ENCODE measurements at places on chromosomes 3 and 15.
A peak's percentile ranks its signal among the peaks of the same experiment; 100 is the strongest.

- no peak for DNase-seq
Observed at GRCh38 chr3:127452321-127452821, 138.2 kb downstream of the TPRA1 start.

DNA sequence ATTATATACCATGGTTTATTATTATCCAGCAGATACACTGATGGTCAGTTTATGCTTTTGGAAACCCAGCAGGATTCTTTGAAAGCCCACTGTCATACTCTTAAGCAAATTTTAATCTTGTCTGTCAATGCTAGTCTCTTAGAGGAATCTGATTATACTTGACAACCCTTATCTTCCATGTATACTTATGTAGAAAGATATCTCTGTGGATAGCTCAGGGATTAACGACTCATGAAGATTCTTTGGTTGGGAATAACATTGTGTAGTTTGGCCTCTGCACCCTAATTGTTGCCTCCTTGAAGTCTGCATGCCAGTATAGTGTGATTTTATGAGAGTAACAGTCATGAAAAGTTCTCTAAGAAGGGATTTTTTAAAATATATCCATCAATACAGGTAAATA lies 33.0 kb downstream of the FILIP1L start:
- DNase-seq, result no peak

GRCh38 chr15:93929375-93930094 lies 301.8 kb upstream of the MCTP2 start:
- DNase-seq, result no peak

- no peak for DNase-seq
Observed at GRCh38 chr3:17602126-17602525, 140.3 kb downstream of the TBC1D5 start.

DNA sequence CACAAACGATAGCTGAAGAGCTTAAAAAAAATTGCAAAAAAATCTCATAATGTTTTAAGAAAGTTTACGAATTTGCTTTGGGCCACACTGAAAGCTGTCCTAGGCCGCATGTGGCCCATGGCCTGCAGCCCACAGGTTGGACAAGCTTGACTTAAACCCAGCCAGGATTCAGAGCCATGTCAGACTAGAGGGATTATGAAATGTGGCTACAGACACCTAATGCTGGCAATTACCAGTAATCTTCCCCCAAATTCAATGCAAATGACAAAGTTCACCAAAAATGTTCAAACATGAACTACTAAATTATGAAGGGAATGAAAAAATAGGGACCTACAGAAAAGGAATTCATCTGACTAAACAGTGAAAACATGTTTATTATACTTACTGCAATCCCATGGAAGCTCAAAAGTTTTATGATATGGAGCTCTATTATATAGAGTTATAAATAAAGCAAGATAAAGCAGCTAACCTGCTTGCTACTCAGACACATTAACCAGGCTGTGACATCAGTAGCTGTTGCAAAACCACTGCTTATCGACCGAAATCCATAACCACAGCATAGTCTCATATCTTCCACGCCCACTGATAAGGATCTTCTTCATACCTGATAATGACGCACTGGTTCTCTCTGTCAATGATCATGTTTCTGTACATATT lies 49.2 kb downstream of the LDHAL6B start:
- DNase-seq, result no peak

DNA sequence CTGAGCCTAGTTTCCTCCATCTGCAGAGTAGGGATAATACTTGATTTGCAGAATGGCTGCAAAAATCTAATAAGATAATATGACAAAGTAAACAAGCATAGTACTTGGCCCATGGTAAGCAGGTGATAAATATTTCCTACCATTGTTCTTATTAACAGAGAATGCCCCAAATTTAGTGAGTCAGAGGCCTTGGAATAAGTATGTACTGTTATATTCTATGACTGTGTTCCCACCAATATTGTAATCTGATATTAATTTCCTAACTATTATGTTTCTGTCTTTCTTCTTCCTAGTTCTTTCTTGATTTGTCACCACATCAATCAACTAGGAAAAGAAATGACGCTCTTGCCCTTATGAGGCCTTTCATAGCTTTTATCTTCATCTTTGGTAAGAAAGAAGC lies 178.4 kb upstream of the SLC2A2 start:
- DNase-seq, result no peak

GRCh38 chr15:63255489-63255990 lies 21.9 kb upstream of the APH1B start:
- no peak for DNase-seq

GRCh38 chr3:171556574-171557145 lies 96.5 kb upstream of the TNIK start:
- DNase-seq, result no peak

- DNase-seq, result no peak
Observed at GRCh38 chr3:115156046-115156654, 9.1 kb upstream of the ZBTB20 start.

DNA sequence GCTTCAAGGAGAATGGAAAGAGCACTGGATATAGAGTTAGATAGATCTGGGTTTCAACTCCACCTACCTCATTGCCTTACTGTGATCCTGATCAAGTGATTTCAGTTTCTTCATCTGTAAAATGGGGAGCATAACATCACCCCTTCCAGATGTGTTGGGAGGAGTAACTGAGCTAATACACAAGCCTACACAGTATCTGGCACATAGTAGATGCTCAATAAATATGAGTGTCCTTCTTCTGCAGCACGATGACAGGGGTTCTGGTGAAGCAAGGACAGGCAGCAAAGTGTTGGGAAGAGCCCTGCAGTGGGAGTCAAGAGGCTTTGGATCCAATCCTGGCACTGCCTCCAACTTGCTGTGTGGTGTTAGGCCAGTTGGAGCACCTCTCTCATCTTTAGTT lies 270.0 kb downstream of the UACA start:
- no peak for DNase-seq

GRCh38 chr3:112512320-112512719 lies 13.0 kb upstream of the BTLA start:
- DNase-seq, result no peak

GRCh38 chr3:70871909-70872656 lies 559.6 kb upstream of the MDFIC2 start:
- no peak for DNase-seq

GRCh38 chr3:170553788-170554757 lies 31.8 kb downstream of the SLC7A14 start:
- DNase-seq, result no peak

- DNase-seq, result no peak
Observed at GRCh38 chr3:9914559-9915253, 2.2 kb upstream of the IL17RC start.

DNA sequence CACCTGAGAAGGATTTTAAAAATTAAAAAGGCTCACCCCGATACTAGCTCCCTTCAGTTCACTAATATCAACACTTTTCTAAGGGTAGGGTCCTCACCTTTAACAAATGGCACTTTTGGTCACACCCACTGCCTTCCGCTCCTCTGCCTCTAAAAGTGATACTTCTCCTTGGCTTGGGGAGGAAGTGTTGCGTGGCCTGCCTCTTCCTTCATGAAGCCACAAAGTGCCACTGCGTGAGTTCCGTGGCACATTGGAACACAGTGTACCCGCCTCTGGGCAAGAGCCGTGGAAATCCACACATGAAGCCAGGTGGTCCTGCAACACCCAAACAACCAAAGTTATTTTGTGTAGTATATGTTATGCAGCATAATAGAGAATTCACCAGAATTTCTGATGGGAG lies 3.9 kb downstream of the B4GALT4 start:
- DNase-seq, result no peak

GRCh38 chr3:28791713-28792255 lies 443.2 kb upstream of the AZI2 start:
- DNase-seq, result no peak

- no peak for DNase-seq
Observed at GRCh38 chr3:14957925-14958324, 10.5 kb downstream of the NR2C2 start.

- DNase-seq, result no peak
Observed at GRCh38 chr15:81280696-81281455, 43.1 kb downstream of the STARD5 start.

DNA sequence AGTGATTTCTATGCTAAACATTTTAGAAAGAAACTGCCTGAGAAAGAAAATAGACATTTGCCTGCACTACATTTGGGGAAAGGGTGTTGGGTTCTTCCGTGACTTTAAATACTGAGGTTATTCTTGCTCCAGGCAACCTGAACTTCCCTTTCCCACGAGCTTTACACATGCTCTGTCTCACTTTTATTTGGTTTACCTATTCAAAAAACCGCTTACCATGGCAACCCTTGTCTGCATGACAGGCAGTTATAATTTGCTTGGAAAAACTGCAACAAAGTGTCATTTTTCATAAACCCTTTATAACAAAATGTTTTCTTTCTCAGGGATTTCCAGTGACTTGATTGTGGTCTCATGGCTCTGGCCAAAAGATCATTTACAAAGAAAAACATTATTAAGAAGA lies 416.3 kb upstream of the MEIS2 start:
- DNase-seq, result no peak

DNA sequence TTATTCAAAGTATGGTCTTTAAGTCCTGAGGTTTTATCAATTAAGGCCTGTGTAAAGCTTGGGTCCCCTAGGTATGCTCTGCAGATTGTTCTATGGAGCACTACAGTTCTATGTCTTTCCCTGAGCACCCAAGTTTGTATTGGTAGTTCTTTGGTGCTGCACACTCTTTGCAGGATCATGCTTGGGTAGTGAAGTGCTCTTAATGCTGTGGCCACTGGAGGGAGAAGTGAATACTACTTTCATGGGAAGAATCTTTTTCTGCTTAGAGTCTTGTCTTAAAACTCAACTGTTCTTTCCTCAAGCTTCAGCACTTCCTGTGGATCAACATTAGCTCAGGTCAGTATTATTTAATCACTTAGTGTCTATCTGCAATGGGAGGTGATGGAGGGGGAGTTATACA lies 93.6 kb upstream of the CFAP20DC start:
- DNase-seq, result no peak

GRCh38 chr3:51710631-51711351 lies 3.9 kb downstream of the GRM2 start:
- DNase-seq, result no peak

- no peak for DNase-seq
Observed at GRCh38 chr3:52299879-52300611, 12.4 kb downstream of the GLYCTK start.

- no peak for DNase-seq
Observed at GRCh38 chr3:58151637-58152036, 59.1 kb downstream of the DNASE1L3 start.

- no peak for DNase-seq
Observed at GRCh38 chr15:46280762-46281542, 646.1 kb downstream of the SQOR start.

DNA sequence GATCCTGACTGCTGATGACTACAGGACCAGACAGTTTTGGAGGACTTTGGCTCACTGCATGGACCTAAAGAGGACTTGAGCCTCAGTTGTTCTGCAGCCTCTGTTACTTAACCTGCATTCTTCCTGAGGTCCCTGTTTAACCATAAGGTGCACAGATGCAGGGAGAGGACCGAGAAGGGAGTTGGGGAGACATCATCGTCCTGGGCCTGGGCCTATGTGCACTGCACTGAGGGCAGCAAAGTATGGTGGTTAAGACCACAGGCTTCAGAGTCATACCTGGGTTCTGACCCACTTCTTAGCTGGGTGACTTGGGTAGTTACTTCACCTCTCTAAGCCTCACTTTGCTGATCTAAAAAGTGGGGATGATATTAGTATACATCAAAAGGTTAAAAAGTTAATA lies 21.9 kb downstream of the KY start:
- no peak for DNase-seq

DNA sequence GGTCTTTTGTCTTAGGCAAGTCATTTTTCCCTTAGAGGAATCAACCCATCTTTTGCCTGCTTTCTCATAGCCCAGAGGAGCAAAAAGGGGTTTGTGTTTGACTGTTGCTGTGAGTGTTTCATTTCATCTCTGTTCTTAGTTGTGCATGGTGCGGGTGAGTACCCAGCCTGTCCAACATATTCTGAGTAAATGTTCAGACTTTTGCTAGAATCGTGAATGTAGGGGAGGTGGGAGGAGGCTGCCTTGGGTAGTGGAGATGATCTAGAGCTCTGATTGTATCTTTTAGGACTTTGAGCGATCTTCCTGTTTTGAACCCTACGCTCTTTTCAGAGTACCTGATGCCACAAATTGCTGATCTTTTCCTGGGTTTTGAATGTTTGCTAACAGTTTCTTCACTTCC lies 123.1 kb downstream of the ZNF609 start:
- peak; percentile 52 for DNase-seq

DNA sequence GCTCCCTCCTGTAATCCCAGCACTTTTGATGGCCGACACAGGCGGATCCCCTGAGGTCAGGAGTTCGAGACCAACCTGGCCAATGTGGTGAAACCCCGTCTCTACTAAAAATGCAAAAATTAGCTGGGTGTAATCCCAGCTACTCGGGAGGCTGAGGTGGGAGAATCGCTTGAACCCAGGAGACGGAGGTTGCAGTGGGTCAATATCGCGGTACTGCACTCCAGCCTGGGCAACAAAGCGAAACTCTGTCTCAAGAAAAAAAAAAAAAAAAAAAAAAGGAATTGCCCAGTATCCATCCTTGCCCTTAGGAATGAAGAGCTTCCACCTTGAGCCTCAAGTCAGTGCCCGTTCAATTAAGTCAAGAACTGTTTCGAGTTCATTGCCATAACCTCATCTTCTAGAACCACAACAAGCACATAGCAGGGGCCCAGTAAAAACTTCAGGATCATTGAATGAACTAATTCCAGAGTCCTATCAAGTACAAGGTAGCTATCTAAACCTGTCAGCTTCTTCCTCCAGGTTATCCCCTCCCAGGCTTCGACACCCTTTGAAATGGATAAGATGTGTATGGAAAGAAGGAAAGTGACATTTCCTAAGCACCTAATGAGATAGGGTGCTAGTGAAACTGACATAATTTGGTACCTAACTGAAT lies 826 bp downstream of the DBR1 start:
- peak; percentile 12 for DNase-seq

DNA sequence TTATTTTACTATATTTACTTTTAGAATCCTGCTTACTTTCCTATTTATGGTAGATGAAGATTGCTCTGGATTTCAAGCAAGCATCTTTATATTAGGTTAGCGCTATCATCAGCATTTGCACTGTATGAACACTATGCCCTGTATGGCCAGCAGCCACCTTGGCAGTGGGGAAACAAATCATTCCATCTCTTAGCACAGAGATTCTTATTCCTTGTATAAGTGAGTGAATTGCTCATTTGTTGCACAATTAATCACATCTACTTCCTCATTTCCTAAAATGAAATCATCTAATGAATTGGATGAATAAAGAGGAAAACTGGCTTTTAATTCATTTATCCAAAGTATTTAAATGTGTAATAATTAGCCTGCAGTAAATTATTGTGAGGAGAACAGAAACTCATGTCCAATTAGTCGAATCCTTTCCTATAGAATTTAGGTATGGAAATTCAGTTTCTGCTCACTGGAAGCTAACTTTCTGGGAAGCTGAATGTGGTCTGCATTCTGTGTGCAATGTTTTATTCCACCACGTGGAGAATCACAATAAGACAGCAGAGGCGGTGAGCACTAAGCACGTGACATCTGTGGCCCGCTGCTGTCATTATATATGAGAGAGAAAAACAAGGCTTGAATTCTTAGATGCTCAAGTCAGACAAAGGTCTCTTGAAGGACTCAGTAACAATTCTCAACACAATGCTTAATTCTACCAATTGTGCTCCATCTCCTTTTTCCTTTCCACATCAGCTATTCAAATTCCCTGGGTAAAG lies 93.4 kb downstream of the PEX5L start:
- no peak for DNase-seq

- DNase-seq, result no peak
Observed at GRCh38 chr3:52330194-52330805, 14.2 kb downstream of the DNAH1 start.

All from T-helper 2 cell (primary cell).